IPS DF 19.7 (cell line): ENCODE measurements at places on chromosomes 6 and 20.

GRCh38 chr20:53930651-53931504, 139.5 kb downstream of the BCAS1 start:
- no peak for DNase-seq

DNA sequence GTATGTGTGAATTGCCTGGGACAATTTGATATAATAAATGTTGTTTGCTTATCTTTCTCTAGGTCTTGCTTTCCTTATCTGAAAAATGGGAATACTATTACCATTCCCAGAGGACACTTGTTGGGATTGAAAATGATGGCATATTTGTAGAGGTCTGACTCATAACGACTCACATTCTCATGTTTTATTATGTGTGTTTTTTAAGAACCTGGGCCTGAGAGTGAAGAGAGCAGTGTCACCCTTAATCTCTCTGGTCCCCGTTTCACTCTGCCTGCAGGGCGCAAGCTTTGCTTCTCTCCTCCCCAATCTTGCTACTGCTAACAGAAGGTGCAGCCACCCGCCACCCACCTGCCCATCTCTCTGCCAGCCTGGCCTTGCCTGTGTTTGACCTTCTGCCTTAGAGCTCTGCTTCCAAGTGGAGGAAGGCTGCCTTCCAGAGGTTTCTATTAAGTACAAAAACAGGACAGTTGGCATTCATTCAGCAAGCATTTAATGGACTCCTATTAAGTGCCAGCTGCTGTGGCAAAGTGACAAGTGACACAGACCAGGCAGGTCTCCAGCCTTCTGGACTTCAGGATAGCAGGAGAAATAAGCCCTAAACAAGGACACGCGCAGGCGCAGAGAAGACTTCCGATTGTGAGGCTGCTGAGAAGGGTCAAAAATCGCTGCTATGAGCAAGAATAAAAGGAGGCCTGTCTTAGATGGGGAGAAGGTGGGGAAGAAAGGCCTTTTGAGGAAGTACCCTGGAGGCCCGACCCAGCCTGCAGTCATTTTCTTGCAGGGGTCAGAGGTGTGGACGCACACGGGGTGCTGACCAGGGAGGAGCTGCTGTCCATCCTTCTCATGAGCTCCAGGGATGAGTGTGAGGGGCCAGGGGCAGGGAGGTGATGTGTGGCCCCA, 112.5 kb downstream of the JPH2 start:
- DNase-seq: no peak

DNA sequence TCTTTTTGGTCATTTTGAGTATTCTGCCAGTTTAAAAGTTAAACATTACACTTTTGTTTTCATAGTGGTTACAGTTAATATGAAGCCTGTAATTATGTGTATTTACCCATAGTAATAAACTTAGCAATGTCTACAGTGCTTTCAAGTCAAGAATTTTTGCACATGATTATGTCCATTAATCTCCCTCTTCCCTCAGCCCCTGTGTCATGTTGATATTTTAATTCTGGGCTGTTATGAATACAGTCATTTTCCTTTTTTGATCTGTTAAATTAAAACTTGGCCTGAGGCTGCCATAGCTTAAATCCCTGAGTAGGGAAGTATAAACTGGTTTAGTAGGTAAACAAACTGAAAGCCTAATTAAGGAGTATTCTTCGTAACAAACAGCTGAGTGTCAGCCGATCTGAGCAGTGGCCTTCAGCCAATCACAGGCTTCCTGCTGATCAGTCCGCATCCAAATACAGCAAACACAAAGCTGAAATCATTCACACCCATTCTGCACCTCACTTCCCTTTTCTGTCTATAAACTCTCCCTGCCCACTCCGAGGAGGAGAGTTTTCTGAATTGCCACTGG, 9.5 kb upstream of the SFT2D1 start:
- DNase-seq: no peak

GRCh38 chr6:90572856-90573255, 14.0 kb downstream of the MAP3K7 start:
- DNase-seq: no peak

DNA sequence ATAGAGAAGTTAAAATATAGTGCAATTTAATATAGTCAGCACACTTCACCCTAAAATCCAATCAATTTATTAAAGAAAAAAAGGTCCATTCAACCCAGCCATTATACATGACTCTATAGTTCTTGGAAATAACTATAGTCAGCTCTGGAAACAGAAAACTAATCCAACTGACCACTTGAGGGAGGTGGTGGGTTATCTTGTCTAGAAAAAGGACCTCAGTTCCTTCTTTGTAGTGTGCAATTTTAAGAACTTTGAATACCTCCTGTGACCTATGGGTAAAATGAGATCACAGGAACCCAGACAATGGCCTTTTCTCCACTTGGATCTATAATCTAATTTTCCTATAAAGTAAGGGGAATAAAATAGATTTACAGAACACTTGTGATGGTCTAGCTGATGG, 163.6 kb upstream of the CENPW start:
- no peak for DNase-seq

DNA sequence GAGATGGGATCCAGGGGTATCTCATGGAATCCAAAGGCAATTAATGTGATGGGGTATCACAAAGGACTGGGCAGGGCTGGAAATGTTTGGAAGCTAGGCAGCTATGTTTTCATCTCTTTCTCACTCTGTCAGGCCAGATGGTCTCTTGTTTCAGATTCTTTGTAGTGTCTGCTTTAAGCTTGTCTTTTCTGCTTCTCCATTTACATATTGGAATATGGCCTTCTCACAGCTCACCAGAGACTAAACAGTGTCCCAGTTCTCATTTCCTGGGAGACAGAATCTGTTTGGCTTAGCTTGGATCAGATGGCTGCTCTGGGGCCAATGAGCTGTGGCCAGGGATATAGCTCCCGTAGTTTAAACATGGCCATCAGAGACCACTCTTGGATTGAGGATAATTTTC, 78.9 kb downstream of the SLC35F1 start:
- no peak for DNase-seq

DNA sequence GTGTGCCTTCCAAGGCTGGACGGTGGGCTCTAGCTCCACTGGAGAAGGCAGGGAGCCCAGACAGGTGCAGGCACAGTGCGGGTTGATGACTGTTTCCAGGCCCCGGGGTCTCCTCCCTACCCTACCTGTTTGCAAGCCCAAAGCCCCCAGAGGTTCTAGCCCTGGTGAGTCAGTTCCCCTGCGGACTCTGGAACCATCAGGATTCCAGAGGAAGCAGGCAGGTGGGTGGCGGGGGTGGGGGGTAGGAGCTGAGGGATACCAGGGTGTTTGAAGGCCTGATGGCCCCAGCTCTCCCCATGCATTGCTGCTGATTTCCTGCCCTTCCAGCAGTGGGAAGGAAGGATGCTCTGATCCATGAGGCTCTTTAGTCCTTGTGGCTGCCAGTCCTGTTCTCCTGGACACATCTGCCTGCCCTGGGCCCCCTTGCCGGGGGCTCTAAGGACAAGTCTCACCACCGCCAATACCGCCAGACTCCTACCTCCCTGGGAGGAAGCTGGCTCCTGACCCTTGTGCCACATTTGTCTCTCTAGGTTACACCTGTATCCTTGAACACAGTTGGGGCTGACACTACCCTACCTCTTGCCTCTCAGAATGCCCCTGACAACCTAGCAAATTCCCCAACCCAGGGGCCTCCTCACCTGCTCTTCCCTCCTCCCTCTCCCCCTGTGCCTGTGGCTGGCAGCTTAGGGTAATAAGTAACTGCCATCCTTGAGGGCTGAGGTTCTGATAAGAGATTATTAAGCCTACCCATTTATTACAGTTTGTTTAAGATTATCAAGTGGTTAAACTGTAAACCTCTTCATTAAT, 21.7 kb downstream of the KCNK5 start:
- no peak for DNase-seq

- DNase-seq: no peak
These were observed 229.8 kb downstream of the HIVEP2 start for GRCh38 chr6:142714951-142715785.

DNA sequence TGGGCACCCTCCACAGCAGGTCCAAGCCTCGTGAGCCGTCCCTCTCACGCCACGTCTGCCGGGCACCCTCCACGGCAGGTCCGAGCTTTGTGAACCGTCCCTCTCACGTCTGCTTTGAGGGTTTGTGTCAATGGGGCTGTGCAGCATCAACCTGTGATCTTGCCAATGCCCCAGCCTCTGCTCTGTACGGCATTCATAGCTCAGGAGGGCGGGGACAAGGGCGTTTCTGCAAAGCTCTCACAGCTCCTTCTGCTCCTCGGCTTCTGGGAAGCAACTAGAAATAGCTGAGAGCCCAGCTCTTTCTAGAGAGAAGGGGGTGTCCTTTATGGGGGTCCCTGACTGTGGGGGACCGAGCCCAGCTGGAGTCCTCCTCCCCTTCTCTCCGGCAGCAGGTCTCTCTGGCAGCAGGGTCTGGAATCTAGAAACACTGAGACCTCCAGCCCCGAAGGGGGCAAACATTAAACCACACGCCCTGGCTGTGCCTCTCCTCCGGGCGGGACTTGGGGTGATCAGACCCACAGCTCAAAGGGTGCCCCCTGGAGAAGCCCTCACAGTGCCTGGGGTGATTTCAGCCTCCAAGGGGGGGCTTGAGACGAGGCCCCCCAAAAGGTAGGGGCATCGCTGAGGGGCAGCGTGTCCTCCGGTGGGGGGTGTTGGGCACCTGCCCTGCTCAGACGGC, 41.2 kb upstream of the CHRNA4 start:
- DNase-seq: no peak

DNA sequence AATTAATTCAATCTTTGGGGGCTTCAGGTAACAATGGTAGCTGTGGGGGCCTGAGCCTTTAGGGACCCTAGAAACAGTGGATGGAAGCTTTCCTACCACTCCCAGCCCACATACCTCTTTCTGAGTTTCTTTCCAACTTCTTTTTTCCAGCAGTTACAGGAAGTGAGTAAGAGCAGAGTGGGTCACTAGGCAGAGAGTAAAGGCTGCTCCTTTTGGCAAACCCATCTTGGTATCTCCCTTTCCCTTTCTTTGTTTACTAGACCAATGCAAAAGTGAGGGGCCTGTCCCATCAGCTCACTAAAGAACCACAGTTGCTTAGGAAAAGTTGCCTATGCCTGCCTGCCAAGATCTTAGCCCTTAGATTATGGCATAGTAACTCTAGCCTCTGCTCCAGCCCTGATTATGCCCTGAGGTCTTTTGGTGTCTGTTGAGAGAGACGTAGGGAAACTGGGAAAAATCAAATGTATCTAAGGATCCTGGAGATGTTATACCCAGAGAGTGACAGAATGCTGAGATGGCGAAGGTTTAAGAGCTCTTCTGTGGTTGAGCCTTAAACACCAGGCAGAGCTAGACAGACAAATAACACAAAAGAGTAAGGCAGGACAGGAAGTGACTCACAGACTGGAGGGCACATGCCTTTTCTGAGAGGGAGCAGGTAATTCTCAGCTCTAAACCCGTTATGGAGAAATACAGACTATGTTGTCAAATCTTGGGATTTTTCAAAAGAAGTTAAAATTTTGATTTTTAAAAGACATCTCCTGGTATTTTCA, 31.3 kb downstream of the TRMT6 start:
- no peak for DNase-seq

GRCh38 chr20:53597030-53597482, 3.4 kb upstream of the ZNF217 start:
- no peak for DNase-seq

- DNase-seq: no peak
These were observed 87.8 kb downstream of the KIF16B start for GRCh38 chr20:16485401-16485800.

DNA sequence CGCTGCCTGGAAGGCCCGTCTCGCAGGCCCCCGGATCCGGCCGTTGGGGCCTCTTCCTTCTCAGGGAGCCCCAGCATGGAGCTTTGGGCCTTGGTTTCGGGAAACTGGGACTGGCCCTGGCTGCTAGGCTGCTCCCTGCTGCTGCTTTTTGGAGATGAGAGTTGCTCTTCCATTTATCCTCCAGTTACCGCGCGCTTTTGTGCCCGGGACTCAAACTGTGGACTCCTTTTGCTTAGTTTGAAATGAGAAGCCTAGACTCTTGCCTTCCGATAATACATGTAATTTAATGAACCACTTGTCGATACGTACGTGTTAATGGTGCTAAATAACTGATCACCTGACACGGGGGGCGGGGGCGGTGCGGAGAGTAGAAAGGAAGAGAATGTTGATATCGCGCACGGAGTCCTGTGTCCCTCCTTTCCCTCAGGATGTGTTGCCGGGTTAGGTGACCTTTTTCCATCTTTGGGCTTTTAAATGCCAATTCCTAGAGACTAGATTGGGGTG, 968 bp downstream of the PHF3 start:
- DNase-seq: no peak

GRCh38 chr6:149545754-149546471, at the start of gene PPIL4:
Gene PPIL4, minus strand, starts transcription at chr6:149546043. Its CDS starts 38 bp downstream, at chr6:149546005.
- no peak for DNase-seq

DNA sequence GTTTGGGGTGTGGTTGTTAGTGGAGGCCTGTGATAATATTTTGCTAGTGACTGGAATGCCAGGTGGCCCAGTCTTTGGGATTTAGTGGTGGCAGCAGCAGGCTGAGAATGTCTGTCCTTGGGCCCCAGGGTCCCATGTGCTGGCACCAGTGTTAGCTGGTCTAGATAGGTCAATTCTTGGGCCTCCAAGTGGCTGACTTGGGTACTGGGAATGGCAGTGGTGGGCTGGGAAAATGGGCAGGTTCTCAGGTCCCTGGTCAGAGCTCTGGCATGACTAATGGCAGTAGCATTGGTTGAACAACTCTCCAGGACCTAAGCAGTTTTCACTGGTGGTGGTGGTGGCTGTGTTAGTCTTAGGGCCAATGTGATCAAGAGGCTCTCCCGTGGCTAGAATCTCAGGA, 50.3 kb downstream of the OLIG3 start:
- DNase-seq: no peak

GRCh38 chr6:16332175-16332542, 93.8 kb downstream of the GMPR start:
- DNase-seq: peak; percentile 79

DNA sequence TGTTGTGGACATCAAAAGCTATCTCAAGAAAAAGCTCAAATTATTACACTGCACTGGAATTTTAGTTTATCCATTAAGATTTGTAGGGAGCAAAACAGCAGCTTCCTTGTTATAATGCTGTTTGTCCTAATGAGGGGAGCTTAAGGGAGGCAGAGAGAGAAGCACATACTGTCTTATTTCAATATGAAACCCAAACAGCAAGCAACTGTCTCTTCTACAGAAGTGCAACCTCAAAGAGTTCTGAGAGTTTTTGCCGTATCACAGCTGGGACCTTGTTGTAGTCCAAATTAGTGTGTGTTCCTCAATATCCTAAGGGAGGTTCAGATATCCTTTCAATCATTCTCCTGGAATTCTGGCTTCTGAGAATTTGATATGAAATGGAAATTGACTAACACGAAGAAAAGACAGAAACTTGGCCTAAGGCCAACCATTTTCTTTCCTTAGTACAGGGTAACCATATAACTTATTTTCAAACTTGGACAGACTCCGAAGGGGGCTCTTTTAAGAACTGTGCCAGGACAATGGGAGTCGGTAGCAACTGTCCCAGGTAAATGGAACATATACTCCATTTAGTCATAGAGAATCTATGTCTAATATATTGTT, 149.3 kb upstream of the CCN2 start:
- no peak for DNase-seq
